EH (cell line): ENCODE measurements at places on chromosomes 4 and X.
A peak's percentile ranks its signal among the peaks of the same experiment; 100 is the strongest.

DNA sequence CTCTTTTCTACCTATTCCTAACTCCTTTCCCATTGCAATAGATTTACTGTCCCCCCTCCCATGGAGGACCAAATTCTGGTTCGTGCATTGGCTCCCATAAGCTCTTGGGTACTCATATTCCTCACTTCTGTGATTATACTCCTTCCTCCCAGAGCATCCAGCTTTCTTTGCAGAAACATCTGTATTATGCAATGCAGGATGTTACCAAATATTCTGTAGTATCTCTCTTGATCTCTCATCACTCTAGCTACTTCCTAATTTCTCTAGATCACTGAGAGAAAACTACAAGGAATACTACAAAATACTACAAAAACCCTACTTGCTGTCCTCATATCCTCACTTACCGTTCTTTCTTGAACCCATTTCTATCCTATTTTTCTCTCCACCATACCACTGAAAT lies 395.9 kb upstream of the HS3ST1 start:
- no peak for DNase-seq

DNA sequence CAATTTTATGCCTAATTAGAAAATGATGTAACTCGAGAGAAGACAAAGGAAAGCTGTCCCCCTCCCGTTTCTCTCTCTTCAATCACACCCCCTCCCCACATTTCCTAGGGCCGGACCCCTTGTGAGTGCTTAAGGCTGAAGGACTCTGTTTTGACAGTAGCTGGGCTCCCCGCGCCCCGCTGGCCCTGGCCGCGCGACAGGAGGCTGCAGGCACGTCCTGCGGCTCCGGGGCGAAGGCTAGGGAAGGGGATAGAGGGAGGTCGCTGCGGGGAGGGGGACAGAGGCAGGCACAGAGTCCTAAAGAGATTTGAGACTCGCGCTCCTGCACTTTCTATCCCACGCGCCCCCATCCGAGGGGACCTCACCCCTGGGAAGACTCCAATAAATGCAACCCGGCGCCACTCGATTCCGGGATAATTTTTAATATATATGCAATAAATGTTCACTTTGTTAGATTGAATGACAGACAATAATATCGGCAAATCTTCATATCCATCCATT lies 56.2 kb upstream of the TMEM33 start:
- no peak for DNase-seq

GRCh38 chrX:46984705-46985104 lies 72.5 kb downstream of the JADE3 start:
- no peak for DNase-seq

DNA sequence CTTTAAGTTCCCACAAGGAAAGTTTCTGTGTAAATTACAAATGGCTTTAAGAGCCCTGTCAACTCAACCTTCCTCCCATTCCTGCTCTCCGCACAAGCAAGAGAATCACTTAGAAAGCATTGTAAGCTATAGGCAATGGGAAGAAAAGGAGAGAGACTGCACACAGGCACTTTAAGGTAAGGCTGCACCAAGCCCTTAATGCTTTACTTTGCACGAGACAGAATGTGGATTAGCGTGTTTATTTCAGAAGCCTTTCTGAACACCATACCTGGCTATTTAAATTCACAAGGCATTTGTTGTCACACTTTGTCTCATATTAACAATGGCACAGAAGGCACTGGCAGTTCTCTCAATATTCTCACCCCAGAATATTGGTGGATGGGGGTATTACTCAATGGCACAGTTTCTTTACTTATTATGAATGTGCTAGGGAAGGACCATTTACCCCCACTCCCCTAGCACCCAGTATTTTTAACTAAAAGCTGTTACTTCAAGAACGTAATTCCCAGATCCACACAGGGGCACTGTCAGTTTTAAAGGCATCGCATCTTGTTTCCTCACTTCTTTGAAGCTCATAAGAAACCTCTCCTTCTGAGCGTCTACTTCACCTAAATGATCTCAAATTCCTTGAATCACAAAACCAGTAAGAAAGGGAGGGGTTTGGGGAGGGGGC lies 150.0 kb downstream of the MAML3 start:
- DNase-seq: no peak

DNA sequence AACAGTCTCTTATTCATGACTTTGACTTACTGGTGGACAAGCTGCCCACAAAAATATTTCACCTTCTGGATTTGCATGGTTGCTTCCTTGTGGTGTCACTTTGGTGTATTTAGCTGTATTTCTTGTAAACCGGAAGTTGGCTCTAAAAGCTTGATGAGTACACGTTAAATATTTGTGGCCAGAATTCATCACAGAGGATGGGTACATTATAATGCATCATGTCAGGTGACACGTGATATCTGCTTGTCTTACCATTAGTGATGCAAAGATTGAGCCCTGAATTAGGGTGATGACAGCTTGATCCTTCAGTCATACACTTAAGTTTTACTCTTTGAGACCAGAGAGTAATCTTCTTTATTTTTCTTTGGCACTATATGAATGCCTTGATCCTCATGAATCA lies 188.3 kb upstream of the RPS6KA3 start:
- peak; percentile 18 for DNase-seq

- DNase-seq: no peak
Observed at GRCh38 chr4:172946503-172946902, 222.1 kb upstream of the GALNT7 start.

GRCh38 chr4:159428975-159429692 lies 326.3 kb downstream of the RAPGEF2 start:
- DNase-seq: no peak

DNA sequence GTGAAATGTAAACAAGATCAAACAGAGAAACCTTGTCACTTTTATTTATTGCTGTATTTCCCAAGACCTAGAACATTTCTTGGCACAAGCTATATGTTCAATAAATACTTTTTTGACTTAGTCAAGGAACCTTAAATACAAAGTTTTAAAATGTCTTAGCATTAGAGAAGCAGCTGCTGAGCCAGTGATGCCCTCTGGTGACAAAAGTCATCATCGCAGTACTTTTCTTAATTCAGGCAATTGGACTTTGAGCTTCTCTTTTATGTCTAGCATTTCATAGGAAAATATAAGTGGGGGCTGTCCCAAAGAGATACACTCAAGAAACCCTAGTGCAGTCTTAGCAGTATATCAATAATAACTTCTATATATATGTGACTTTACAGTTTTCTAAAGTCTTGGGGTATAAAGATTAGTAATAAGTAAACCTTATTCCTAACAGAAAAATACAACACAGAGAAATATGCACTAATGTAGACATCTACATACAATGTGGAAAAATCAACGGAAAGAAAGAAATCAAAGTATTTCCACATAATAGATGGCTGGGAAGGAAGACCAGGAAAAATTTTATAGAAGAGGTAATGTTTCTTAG lies 118.4 kb downstream of the DTHD1 start:
- no peak for DNase-seq

GRCh38 chrX:20664131-20664530 lies 397.4 kb upstream of the RPS6KA3 start:
- DNase-seq: no peak

DNA sequence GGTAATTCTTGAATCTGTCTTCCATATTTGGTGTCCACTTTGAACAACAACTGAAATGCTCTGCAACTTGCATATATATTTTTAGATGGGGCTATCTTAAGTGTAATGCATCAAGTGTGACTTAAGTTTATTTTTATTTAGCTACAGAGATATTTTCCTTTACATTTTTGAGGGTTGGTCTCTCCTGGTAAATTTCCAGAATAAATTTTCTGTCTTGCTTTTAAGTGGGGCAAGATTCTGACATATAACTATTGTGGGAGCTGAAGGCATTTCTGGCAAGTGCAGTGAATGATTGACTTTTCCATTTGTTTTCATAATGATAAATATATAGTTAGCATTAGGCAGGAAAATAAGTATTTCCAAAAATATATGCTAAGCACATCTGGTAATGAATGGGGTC lies 18.8 kb downstream of the UNC5C start:
- no peak for DNase-seq

- DNase-seq: peak; percentile 58
Observed at GRCh38 chrX:40096395-40097091, 1.2 kb downstream of the BCOR start.

DNA sequence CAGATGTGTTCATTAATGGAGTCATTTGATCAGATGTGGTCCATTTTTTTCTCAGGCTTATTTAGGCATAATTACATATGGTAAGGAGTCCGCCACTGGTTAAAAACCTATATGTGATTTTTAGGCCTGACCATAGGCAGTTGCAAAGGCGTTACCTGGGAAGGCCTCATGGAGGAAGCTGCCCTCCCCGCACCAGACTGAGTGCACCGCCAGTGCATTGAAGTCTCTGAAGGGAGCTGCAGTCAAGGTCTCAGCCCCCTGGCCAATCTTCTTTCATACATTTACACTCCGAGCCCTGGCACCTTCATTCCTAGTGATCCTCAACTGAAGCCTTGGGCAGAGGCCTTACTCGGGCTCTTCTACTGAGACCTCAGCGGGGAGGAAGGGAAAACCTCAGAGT lies 898.2 kb upstream of the AGA start:
- no peak for DNase-seq

GRCh38 chr4:109191216-109191615 lies 111.2 kb downstream of the COL25A1 start:
- DNase-seq: no peak

GRCh38 chr4:94171616-94172015 lies 36.0 kb upstream of the SMARCAD1 start:
- DNase-seq: no peak

- DNase-seq: no peak
Observed at GRCh38 chr4:61293707-61294400, 93.7 kb downstream of the ADGRL3 start.

DNA sequence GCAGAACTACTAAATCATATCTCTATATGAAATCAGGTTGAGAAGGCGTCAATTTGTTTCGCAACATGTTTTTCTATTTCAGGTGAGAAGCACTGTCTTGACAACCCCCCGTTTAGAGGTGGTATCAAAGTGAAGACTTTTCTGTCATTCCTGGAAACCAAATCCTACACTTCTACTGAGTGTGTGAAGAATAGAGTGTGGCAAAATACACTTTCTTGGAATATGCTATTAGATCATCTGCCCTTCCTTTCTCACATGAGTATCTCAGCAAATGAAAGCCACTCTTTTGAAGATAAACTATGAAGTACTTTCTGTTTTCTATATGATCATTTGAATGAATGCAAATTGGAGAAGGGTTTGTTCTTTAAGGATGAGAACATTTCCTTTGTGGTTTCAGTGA lies 174.0 kb upstream of the FMR1 start:
- DNase-seq: no peak

GRCh38 chr4:8544282-8544681 lies 35.9 kb upstream of the GPR78 start:
- no peak for DNase-seq

DNA sequence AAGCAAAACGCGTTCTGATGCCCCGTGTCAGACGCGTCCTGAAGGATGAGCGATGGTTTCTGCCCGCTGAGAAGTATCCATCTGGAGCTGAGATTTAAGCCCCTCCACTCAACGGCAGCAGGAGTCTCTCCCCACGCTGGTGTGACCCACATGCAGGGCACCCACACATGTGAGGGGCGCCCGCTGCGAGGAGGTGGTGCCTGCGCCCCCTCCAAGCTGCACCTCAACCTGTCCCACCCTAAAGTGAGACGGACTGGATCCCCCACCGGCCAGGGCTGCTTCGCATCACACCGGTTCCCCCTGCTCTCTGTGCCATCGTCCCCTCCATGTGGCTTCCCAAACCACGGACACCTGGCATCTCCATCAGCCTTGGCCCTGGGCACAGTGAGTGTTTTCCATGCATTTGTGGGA lies 4.5 kb upstream of the PDE6B start:
- DNase-seq: no peak

DNA sequence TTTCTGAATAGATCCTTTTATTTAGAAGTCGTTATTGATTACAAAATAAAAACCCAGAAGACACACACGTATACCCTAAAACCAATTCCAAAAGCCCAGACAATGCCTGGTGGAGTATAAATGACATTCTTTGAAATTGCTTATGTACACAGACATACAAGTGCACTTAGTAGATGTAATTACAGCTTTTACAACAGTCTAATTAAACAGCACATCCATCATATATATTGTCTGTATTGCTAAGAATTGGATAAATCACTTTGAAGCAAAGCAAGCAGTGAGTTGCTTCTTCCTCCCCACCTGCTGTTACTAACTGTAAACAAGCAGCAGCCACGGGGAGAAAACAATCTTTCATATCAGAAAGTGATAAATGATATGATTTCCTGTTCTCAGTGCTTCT lies 645.7 kb downstream of the TLL1 start:
- no peak for DNase-seq

DNA sequence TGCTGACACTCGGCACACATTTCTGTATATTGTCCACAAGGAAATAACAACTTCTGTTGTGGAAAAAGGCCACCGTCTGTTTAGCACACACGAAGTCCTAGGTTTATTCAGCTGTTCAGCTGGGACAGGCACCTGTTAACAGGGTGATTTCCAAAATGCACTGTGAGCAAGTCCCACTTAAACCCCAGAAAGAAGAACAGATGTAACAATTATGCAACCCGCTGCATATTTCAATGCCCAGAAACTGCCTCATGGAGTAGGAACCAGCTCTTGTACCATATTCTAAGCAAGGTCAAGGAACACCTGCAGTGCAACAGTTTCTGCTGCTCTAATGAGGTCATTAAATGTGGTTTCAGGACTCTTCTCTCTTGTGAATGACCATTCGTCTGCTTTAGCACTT lies 77.1 kb downstream of the GEMIN8 start:
- DNase-seq: no peak

GRCh38 chr4:182818926-182819730 lies 98.1 kb downstream of the DCTD start:
- DNase-seq: no peak

DNA sequence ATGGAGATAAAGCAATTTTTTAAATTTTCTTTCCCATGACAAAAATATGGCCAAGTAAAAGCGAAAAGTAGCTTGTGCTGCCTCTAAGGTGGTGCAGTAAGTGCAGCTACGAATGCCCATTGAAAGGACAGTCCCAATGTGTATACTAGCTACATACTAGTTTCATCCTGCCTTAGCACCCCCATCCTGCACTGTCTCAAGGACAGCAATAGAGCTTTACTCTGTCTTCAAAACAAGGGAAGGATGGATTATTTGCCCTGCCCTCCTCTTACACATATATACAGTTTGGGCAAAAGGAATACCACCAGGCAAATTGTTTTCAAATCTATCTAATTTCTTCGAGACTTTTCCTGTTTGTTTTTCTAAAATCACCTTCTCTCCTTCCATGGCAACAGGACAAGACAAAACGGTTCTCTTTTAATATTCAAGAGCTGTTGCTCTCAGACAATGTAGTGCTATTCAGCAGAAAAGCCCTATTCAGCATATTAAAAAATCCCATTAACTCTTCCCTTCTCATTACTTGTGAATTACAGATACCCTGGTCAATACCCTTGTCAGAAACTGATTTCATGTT lies 75.1 kb upstream of the SLC7A11 start:
- DNase-seq: no peak

DNA sequence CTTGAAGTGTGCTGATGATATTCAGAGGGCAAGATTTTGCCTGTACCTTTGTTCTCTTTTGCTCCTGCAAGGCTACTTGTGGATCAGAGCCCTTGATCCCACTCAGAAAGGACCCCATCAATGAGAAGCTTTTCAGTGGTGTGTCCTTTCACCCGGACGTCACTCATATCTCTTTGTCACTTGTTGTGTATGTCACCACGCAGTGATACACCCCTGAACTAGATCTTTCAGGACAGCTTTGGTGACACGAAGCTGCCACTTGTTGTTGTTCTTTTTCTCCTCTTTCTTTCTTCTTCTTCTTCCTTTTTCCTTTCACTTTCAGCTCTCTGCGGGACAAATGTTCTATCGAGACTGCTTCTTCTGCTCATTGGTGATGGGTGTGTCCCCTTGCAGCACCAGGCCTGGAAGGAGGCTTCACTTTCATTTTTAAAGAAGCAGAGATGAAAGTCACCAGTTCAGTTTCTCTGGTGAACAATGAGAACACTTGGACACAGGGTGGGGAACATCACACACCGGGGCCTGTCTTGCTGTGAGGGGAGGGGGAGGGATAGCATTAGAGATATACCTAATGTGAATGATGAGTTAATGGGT lies 83.6 kb downstream of the NBDY start:
- peak; percentile 31 for DNase-seq
